ENCODE measurements at places on chromosomes 2 and 18.

DNA sequence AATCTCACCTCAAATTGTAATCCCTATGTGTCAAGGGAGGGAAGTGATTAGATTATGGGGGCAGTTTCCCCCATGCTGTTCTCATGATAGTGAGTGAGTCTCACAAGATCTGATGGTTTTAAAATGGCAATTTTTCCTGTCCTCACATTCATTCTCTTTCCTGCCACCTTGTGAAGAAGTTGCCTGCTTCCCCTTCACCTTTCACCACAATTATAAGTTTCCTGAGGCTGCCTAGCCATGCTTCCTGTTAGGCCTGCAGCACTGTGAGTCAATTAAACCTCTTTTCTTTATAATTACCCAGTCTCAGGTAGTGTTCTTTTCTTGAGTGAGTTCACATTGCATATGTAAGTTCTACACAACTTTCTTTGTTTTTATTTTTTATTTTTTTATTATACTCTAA is 271.5 kb downstream of the EXOC6B start:
- no peak for DNase-seq

GRCh38 chr2:45761635-45762034 is 110.2 kb downstream of the PRKCE start:
- DNase-seq = no peak

- DNase-seq = peak; percentile 49
These were observed 100.2 kb downstream of the TWIST2 start for GRCh38 chr2:238947920-238948710.

- DNase-seq = no peak
These were observed 57.6 kb downstream of the EPHA4 start for GRCh38 chr2:221514305-221515040.

DNA sequence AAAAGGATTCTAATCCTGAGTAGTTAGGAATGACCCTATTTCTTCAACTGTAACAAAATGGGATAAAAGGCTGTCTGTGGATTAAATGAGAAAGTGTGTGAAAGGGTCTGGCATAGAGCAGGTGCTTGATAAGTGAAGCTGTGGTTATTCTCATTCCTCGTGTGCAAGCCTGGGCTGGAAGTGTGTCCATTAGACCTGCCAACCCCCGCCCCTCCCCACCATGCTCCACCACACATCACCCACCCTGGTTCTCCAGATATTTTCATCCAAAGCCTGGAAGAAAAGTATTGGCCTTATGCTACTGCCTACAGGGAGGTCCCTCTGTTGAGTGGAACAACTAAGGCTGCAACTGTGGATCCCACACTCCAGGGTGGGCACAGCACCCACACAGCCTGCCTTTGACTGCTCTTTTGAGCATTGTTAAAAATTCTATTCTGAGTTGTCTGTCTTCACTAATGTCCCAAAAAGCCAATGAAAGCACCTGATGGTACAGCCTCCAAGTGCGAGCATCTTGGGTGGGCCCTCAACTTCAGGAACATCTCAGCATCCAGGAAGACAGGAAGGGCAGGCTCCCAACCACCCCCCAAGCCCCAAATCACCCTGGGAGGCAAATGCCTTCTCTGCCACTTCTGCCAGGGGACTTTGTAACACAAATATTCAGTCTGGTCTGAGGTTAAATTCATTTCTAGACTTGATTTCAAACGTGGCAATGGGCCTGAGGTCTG is 102.8 kb upstream of the PPP1CB start:
- DNase-seq = no peak

DNA sequence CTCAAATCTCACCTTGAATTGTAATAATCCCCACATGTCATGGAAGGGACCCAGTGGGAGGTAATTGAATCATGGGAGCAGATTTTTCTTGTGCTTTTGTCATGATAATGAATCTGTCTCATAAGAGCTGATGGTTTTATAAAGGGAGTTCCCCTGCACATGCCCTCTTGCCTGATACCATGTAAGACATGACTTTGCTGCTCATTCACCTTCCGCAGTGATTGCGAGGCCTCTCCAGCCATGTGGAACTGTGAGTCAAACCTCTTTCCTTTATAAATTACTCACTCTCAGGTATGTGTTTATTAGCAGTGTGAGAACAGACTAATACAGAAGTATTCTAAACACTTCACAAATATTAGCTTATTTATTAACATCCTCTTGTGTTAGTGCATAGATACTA is 516.7 kb downstream of the LRRTM4 start:
- DNase-seq = no peak

DNA sequence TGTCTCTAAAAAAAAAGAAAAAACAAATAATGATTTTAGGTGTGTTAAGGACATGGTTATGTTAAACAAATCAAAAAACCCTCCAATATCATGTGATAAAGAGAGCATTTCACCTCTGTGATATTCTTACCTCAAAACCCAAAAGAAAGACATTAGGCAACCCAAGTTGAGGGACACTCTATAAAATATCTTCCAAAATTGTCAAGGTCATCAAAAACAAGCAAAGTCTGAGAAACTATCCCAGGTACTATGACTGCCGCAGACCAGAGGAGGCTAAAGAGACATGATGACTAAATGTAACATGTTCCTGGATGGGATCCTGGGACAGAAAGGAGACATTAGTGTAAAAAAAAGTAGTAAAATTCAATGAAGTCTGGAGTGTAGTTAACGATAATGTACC is 4.5 kb downstream of the SFXN5 start:
- DNase-seq = no peak

DNA sequence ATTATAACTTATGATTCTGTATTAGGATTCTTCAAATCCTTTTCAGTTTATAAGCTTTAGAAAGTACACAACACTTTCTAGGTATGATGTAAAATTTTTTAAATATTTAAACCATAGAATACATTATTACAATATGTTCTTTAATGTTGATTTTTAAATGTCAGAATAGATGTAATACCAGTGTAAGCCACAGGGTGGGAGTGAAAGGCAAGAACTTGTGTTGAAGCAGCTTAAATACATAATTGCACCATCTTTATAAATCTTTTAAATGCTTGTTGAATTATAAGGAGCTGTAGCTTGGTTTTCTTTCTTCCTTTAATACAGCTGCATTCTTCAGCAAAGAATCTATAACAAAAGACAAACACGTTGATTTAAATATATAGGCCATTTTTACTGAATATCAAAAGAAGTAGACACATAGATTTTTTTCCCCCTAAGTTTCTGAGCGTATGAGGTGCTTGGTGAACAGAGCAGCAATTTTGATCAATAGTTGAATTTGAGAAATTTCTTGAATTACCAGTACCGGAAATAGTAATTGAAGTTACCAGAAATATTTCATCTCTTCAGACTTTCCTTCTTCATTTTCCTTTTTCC is 63.0 kb downstream of the TANK start:
- DNase-seq = no peak

- no peak for DNase-seq
These were observed 22.9 kb downstream of the ITGAV start for GRCh38 chr2:186612555-186613440.

DNA sequence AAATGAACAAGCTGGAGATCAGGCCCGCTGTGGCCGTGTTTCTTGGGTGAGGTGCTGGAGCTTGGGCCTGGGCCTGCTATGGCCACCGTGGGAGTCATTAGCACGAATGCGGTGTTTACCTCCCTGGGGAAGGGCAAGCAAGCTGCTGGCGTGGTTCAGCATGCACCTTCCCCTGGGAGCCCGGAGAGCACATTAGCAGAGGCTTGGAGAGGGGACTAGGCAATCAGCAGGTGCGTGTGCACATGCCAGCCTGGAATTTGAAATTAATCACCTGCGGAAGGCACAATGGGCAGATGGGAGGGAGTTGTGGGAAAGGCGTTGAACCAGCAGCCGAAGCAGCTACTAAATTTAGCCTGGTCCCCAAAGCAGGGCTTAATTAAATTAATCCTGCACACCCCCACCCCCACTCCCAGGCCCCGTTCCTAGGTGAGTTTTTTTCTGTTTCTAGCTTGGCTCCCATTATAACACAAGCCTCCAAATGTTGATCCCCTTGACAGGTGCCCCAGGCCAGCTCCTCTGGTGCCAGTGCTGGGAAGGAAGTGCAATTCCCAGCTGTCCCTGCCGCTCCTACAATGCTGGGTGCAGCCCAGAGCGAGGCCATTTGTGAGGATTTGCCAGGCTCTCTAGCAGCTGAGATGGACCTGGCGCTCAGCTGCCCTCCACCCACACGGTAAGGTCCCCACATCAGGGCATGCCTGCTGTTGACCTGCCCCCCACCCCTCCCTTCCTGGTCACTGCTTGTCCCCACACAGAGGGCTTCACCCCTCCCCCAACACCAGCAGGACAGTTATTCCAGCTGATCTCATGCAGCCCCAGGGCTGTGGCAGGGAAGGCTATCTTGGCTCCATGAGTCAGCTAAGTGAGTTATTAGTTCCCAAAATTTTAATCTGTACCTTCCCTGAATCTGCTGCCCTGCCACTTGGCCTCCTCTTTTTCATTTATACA is 115.0 kb downstream of the ZBTB7C start:
- DNase-seq = no peak

GRCh38 chr2:43207553-43208300 is 18.7 kb downstream of the ZFP36L2 start:
- peak; percentile 79 for DNase-seq

DNA sequence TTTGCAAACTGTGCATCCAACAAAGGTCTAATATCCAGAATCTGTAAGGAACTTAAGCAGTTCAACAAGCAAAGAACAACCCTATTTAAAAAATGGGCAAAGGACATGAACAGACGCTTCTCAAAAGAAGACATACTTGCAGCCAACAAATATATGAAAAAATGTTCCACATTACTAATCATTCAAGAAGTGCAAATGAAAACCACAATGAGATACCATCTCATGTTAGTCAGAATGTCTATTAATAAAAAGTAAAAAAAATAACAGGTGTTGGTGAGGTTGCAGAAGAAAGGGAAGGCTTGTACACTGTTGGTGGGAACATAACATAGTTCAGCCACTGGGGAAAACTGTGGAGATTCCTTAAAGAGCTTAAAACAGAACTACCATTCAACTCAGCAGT is 126.2 kb downstream of the NAT8 start:
- DNase-seq = no peak

- DNase-seq = peak; percentile 59
These were observed 128.0 kb upstream of the MSH6 start for GRCh38 chr2:47654790-47655562.

- no peak for DNase-seq
These were observed 37.5 kb upstream of the C2orf15 start for GRCh38 chr2:99104006-99104405.

- no peak for DNase-seq
These were observed 30.3 kb upstream of the SLC30A6 start for GRCh38 chr2:32135409-32135808.

DNA sequence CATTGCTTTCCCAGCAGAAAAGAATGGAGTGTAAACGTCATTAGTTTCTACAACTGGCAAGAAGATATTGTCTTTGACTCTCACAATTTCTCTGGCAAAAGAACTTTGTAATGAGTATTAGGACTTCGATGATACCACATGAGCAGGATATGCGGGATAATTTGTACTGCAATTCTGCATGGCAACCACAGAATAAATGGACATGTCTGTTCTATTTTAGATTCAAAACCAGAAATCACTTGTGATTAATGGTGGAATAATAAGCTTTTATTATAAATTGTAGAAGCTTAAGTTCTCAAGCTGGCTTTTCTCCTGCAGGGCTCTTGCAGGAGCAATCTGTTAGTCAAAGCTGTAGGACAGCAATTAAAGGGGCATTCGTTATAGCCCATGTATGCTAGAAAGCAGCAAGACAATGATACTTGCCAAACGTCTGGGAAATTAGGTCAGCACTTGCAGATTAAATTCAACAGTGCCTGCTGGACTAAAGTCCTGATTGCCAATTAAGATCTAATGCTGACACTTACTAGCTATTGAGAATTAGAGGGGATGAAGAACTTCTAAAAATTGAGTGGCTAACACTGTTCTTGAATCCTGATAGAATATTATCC is 177.9 kb downstream of the PTH2R start:
- DNase-seq = no peak

DNA sequence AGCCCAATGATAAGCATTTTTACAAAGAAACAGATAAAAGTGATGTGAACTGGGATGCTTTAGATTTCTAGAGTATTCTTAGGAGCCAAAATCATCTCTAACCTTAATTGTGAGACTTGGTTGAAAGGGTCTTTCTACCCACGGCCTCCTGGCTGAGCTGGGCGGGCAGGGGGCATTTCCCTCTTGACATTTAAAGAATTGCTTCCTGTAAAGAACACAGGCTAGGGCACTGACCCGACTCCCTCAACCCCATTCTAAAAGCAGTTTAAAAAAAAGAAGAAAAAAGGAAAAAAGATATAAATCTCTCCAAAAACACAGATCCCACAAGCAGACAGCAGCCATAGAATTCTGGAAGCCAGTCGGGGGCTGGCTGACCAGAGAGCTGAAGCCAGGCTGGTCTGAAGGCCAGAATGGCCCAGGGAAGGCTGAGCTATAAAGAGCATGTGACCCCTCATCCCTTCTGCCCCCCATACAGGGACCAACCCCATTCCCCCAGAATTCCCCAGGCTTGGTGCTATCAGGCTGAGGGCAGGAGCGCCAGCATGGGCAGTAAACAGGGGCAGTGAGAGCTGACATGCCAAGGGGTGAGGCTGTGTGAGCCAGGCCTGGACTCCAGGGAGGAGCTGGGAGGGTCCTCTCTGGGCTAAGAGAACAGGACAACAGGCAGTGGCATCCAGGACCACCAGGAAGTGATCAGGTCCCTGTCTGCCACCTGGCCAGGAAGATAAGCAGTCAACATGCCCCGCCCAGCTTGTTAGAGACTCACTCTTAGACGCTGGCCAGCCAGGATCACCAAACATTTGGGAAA is 188.5 kb downstream of the HDAC4 start:
- DNase-seq = no peak

DNA sequence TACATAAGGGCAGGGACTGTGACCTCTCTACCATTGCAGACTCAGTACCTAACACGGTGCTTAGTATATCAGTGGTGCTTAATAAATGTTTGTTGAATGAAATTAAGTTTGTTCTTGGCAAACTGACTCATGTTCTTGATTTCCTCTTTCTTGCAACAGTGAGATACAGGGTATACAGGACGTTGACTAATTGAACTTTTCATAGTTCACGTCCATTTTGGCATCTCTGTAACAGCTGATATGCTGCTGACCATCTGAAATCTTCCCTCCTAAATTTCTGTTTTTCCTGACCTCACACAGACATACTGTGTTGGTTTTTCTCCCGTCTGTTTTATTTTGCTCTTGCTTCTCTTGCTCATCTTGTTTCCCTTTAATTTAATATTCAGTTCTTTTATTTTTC is 44.2 kb downstream of the LHCGR start:
- no peak for DNase-seq

- peak; percentile 52 for DNase-seq
These were observed 4.9 kb downstream of the PAX3 start for GRCh38 chr2:222293660-222294630.
